ENCODE measurements at places on chromosomes 4 and X.
A peak's percentile ranks its signal among the peaks of the same experiment; 100 is the strongest.

DNA sequence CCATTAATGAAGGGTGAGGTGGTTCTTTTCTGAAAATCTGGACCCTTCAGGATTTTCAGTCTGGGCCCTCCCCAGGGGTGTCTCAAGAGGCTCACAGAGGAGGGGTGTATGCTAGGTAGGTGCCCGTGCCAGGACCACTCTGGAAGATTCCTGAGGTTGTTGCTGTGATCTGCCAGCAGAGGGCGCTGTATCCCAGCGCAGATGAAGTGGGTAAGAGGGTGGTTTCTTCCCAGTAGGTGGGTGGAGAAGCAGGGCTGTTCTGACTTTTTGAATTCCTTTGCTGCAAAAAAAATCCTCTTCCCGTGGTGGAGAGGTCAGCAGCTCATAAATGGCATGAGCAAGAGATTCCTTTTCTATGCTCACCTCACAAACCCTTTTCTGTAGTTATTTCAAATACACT, 51.1 kb downstream of the SCML1 start:
- peak; percentile 58 for DNase-seq

DNA sequence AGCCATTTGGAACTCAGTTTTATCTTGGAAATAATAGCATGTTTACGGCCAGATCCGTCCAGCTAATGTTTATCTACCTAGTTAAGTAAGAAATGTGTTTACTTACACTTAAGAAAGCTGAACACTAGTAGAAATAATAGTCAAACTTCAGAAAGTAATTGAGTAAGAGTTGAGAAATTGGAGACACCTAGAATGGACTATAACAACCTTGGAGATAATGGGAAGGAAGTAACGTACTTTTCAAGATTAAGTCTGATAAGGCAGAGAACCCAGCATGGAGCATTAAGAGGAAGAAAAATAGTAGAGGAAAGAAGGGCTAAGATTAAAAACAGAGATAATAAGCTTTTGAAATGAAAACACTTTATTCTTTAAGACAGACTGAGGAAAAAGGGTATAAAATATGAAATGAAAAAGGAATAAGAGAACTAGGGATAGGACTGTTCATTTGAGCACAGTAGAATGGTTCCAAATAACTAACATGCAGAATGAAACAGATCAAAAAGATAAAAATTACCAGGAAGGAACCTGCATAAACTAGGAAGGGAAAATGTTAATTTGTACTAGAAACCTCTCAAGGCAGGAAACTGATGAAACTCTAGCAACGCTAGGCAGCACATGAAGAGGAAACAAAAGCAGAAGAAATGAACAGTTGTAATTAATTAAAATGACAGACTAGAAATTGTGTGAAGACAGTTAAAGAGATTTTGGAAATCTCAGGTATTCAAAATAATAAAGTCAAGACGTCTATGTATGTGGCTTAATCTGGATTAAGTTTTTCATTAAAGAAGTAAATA, 71.7 kb downstream of the FBXW7 start:
- DNase-seq, result no peak

- no peak for DNase-seq
Measured at GRCh38 chrX:421646-422391, 35.1 kb upstream of the PPP2R3B start.

DNA sequence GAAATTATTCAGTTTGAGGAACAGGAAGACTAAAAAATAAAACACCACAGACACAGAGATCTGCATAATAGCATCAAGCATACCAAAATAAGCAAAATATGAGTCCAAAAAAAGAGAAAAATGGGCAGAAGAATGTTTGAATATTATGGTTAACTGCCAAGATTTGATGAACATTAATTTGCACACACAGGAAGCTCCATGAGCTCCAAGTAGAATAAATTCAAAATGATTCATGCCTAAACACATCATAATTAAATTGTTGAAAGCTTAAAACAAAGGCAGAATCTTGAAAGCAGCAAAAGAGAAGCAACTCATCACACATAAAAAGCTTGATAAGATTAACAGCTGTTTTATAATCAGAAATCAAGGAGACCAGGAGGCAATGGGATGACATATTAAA, 156.6 kb upstream of the ARSJ start:
- no peak for DNase-seq

GRCh38 chrX:34584781-34585180, 72.3 kb downstream of the TMEM47 start:
- no peak for DNase-seq

All from NCI-H2227 treated with DMSO at 0.1 percent for 48 hours (cell line).